ENCODE measurements at places on chromosomes 3 and 15.
A peak's percentile ranks its signal among the peaks of the same experiment; 100 is the strongest.

- DNase-seq, result no peak
Measured at GRCh38 chr3:115655761-115656282, 32.5 kb downstream of the GAP43 start.

DNA sequence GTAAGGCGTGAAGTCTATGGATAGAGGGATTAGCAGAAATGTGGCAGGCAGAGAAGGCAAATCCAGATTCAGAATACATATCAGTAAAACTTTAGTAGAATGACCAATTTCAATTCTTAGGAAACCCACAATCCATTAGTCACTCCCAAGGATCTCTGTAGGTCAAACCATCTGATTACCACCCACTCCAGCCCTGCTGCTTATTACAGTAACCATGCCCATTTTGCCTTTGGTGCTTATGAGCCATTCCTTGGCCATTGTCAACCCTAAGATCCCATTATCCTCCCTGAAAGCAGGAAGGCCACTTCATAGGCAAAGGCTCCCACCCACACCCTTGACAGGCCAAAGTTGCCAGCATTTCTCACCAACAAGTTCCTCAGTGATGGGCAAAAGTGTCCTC is 5.1 kb upstream of the KLHL40 start:
- DNase-seq, result no peak

- no peak for DNase-seq
Measured at GRCh38 chr3:194184265-194184751, 48.4 kb downstream of the HES1 start.

- DNase-seq, result no peak
Measured at GRCh38 chr15:32870240-32871033, 152.6 kb downstream of the GREM1 start.

GRCh38 chr3:106231086-106231485 is 362.3 kb upstream of the CBLB start:
- no peak for DNase-seq

DNA sequence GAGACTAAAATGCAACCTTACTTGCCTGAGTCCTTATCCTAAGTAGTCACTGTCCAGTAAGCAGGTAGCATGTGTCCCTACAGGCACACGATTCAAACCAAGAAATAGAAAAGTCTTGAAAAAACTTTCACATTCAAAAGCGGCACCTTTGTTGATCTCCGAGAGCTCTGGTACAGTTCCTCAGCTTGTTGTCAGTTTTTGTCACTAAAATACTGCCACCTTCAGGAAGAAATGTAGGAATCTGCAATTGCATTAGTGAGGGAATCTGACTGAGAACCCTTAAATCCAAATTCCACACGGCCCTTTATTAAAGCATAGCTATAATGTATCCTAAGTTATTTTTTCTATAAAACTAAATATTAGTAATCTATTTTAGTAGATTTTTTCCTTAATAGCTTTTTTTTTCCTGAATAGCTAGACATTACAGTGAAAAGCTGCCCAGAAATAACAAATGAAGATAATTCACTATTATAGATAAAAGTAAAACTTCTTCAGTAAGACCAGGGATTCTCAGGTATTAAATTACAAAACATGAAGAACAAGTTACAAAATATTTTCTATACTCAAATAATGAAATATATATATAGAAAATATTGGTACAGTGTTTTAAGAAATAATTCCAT is 44.0 kb downstream of the CCDC54 start:
- DNase-seq, result peak; percentile 14

DNA sequence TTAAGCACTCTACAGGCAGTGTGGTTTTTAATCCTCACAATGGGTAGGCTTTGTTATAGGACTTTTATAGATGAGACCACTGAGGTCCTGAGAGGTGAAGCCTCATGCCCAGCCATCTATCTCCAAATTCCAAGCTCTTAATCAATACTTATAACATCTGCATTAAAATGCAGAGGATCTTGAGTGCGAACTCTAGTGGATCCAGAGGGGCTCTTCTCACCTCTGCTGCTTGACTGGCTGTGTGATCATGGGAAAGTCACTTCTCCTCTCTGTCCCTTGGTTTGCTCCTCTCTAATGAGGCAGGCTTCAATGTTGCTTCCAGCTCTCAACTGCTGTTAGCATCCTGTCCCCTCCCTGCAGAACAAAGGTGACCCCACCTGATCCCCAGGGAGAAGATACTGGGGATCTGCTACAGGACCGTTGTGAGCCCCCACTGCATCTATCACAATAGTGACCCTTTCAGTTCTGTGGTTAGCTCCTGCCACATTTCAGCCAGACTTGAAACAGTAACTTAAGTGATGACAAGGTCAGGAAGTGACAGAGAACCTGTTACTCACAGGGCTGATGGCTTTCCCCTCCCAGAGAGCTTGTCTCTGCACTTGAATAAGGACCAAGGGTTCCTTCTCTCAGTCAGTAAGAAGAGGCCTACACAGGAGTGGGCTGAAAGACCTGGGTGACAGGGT is 1.3 kb downstream of the SLC27A2 start:
- no peak for DNase-seq

Data from hematopoietic multipotent progenitor cell (in vitro differentiated cells).